Aorta (tissue), 5 donors: ENCODE measurements at places on chromosomes 4 and X. TPM values are rescaled to one million over a fixed set of nuclear protein-coding genes. Genes with fewer than 3 reads are reported as not detected.

Gene RAB33A
- total RNA-seq, result 0.69 TPM

Gene IL1RAPL1
- 0.26 TPM for total RNA-seq

Gene VCX3B
- total RNA-seq, result not detected

Gene PRKX
- total RNA-seq, result 18.8 TPM
